Cortex of kidney (tissue), 1 donor: ENCODE measurements at places on chromosomes 1 and 21.

- DNase-seq, result no peak
Observed at GRCh38 chr1:19071674-19072281, 115.3 kb upstream of the IFFO2 start.

DNA sequence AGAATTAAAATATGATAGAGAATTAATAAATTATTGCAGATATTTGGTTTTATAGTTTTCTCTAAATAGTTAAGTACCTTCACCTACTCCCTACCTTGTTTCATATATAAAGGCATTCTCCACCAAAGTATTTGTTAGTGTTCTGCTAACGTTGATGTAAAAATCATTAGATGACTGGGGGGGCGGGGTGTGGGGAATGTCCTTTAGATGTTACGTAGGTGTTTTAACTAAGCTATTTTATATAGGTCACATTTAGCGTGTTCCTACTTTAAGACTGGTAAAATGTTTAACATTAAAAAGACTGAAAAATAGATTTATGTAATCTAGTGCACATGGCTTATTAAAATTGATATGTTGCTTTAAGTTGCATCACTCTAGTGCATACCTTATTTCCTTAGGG is 48.6 kb downstream of the PTPRC start:
- no peak for DNase-seq

DNA sequence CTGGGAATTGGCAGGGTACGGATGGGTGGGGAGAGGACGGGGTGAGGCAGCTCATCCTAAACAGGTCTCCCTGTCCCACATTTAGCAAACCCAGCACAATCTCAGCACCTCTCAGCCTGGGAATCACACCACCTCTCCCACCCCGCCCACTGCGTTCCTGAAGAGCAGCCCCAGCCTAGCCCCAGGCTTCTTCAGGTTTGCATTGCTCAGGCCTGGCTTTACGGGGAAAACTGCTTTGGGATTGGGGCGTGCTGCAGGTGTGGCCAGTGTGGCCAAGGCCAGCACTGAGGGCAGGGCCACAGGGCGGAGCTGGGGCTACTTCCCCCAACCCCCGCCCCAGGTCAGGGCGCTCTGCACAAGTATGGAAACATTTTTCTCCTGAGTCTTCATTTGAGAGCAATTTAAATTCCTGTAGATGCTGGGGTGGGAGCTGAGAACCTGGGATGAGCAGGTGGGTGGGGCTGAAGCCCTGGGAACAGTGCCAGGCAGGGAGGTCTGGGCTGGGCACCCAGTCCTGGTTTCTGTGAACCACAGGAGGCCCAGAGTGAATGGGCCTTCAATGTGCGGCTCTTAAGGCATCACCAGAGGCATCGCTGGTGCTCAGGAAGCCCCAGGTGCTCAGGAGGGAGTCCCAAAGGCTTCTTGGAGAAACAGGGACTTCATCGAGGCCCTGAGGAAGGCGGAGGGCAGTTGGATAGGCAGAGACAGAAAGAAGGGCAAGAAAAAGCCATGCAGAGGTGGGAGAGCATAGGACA is 24.1 kb downstream of the TNNT2 start:
- no peak for DNase-seq

DNA sequence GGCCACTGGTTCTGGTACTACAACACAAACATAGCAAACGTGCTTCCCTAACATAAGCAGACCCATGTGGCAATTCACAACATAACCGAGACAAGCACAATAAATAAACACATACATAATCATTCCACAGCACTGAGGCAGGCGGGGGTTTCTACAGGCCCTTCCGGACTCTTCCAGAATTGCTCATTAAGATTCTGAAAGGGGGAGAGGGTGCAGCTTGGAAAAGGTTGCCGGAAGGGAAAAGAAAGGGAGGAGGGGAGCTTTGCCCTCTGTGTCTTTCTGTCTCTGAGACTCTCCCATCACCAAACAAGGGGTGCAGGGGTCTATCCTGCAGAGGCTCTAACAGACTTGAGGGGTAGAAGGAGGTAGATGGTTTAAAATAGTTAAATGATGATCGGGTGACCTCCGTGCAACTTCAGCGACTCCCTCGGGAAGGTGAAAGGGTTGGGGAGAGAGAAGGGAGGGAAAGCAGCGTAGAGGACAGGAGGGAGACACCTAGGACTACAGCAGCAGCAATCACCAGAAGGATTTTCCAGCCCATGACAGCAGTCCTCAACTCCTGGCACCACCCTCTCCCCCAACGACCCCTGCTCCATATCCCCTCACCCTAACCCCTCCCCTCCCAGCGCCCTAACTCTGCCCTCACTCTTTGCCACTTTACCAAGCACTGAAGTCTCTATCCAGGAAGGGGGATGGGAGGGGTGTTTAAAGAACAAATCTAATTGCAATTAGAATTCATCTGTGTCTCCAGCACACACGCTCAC is 365.5 kb upstream of the ESRRG start:
- DNase-seq, result no peak

DNA sequence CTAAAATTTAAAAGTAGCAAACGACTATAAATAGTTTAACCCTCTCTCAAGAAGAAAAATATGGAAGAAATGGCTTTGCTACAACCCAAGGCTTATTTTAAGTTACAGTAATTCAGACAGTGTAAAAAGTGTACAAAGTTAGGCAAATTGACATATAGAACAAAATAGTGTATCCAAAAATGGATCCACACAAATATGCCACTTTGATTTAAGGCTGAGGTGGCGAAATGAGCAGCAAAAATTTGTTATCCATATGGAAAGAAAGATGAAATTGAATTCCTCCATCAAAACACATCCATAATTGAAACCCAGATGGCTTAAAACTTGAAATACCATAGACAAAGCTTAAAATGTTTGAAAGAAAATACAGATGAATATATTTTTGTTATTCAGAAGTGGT is 540.8 kb downstream of the BRINP3 start:
- DNase-seq, result no peak

- DNase-seq, result no peak
Observed at GRCh38 chr1:46675549-46676314, 4.1 kb downstream of the TEX38 start.

DNA sequence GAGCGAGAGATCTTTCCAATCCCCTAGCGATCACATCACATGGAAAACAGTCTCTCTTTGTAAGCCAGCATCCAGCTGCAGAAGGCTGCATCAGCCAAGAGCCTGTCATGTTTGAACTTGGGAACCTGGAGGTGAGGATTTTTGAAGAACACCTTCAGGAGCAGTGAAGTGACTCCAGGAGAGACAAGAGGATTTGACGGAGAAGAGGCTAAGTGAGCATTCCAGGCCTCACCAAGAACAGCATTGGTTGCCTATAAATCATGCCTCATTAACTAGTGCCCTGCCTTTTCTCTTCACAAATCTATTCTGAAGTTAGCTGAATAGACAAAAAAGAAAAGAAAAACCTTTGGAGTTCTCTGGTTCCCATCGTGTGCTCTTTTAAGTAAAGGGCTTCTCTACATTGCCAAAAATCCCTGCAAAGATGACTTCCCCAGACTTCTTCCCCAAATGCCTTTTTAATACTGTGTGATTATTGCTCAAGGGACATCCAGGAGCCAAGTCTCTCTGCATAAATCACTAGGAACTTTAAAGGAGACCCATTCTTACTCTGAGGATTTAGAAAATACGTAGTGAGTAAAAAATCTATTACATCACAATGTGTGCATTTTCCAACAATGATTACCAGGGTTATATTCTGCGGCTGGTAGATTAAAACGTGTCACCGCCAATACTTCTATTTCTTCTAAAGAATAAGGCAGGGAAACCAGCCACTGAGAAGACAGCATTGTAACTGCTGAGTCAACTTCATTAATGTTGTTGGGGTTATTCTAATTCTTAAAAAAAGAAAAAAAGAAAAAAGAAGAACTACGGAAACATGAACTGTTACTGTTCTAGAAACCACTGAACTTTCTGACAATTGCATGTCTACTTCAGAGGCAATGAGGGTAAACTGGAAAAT is 95.2 kb downstream of the KIF14 start:
- no peak for DNase-seq

DNA sequence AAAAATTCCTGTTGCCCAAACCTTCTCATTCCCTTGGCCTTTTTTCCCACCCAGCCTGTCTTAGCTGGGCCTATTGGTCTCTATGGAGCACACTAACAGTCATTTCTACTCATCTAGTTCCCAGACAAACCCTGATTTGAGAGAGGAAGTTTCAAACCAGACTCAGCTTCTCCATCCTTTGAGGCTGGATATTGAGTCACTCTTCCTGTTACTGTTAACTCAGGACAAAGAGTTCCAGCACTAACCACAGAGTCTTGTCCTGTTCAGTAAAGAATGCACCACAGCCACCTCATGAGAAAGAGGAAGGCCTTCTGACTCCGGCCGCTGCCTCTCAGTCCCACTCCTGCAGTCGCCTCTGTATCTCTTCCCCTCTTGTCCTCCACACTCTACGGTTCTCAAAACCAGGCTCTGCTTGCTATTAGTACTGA is 137.8 kb downstream of the PTPRC start:
- DNase-seq, result no peak

DNA sequence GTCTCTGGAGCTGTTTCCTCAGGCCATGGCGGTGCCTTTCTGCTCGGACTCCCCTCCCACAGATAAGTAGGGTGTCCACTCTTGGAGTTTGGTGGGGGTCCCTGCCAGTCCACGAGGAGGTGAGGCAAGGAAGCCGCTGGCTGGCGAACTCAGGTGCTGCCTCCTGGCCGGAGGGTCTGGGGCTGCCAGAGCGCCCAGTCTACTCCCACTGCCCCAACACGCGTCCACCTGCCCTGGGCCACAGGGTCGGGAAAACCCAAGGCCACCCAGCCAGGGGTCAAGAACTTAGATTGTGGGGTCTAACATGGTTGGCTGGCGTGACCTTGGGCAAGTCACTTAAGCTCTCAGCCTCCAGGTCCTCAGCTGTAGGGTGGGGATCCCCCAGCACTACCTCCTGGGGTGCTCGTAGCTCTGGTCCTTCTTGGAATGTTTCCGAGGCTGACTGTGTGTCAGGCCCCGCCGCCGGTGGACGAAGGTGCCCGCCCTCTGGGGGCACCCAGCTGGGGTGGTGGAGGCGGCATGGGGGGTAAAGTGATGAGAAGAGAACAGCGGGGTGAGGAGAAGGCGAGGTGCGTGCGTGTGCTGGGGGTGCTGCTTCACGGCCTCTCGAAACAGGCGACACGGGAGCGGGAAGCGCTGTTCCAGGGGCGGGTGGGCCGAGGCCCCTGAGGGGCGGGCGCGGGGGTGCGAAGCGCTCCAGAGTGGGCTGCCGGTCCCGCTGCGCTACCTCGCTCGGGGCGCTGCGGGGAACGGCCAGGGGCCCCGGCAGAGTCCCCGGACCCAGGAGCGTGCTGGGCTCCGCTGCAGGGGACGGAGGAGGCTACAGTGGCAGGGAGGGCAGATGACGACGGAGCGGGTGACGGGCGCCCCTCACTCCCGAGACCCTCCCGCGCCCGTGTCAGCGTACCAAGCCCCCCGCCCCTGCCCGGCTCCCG is 1.2 kb downstream of the SH2D5 start:
- DNase-seq, result no peak

GRCh38 chr1:244989813-244990212 is 125.5 kb upstream of the HNRNPU start:
- no peak for DNase-seq

DNA sequence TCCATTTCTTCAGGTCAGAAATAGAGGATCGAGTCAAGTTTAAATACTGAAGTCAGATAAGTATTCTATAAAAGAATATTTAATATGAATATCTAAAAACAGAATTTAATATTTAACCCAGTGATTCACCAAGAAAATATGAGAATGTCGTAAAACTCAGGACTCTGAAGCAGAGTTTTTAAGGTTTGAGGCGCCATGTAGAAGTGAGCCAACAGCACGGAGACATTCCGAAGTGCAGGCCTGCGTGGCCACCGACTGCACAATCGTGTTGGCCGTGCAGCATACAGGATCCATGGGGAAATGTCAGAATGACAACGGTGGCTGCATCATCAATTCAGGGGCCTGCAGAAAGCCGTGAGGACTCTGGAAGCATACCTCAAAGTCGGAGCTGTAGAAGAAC is 23.4 kb downstream of the MRAP start:
- no peak for DNase-seq

DNA sequence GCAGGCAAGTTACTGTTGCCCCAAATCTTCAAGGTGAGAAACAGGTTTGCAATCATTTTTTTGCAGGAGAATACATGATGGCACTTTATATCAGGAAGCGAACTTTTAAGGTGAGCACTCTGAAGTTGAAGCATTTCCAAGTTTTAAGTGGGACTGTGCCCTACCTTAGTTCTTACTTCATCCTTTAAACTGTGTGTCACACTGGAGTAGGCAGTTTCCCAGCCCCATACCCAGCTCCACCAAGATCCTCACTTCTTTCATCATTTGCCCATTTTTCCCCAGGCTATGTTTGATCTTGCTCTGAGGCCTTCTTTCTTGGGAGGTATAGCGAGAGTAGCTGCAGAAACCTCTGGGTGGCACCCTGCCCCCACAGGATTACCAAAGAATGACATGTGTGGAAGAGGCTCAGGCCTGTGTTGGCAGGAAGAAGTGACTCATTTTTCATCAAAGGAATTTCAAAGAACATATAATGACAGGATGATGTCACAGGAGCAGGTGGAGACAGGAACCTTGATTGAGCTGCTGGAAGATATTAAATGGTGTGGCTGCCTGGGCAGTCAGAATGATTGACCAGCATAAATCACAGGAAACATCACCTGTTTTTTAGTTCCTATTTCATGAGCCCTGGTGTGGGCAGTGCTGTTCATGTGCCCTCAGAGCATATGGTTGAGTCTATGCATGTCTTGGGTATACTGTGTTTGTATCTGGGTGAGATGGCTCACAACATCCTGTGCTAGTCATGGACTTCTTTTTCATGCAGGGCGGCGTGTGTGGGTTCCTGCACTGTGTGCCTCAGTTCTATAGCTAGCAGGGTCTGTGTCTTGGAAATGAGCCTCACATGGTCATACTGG is 20.8 kb upstream of the MACF1 start:
- no peak for DNase-seq

- no peak for DNase-seq
Observed at GRCh38 chr21:31873696-31874599, 1.1 kb downstream of the HUNK start.

- DNase-seq, result no peak
Observed at GRCh38 chr1:211468595-211468994, 23.4 kb downstream of the RD3 start.

DNA sequence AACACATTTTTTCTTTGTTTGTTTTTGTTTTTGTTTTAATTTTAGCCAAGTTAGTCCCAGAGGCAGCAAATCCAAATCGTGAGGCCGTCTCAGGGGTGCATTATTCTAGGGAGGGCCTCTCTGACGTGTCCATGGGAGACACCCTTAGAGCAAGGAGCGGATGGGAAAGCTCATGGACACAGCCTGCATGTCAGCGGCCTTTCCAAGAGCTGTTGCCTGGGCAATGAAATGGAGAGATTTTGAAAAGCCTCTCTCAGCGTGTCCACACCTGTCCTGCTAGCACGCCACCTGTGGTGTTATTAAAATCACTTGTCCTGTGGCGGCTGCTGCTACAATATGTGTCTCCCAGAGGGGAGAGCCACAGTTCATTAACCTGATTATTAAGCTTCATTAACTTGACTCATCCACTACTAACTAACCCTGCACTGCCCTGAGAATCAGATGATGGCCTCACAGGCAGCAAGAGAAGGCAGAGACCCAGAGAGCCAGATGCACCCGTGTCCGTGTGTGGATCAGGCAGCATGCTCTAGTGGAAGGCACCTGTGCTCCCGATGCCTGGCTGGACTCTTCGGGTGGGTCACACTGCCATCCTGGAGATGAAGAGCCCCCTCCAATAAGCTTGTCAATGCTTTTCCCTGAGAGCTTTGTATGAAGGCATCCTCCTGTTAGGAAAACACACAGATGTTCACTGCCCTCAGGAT is 133.3 kb downstream of the PGBD5 start:
- DNase-seq, result no peak
